Muscle of arm (tissue), 14 donors: ENCODE measurements at places on chromosomes 1 and 21. TPM values are rescaled to one million over a fixed set of nuclear protein-coding genes. Genes with fewer than 3 reads are reported as not detected.

The OR2T11 gene
- polyA plus RNA-seq: not detected

The ZC3H12A gene
- polyA plus RNA-seq: 1.1 TPM

The RHEX gene
- 1.3 TPM for polyA plus RNA-seq

The C1orf159 gene
- 5.2 TPM for polyA plus RNA-seq

The EPHA8 gene
- polyA plus RNA-seq: not detected
